ENCODE measurements at places on chromosomes 1 and 21.

DNA sequence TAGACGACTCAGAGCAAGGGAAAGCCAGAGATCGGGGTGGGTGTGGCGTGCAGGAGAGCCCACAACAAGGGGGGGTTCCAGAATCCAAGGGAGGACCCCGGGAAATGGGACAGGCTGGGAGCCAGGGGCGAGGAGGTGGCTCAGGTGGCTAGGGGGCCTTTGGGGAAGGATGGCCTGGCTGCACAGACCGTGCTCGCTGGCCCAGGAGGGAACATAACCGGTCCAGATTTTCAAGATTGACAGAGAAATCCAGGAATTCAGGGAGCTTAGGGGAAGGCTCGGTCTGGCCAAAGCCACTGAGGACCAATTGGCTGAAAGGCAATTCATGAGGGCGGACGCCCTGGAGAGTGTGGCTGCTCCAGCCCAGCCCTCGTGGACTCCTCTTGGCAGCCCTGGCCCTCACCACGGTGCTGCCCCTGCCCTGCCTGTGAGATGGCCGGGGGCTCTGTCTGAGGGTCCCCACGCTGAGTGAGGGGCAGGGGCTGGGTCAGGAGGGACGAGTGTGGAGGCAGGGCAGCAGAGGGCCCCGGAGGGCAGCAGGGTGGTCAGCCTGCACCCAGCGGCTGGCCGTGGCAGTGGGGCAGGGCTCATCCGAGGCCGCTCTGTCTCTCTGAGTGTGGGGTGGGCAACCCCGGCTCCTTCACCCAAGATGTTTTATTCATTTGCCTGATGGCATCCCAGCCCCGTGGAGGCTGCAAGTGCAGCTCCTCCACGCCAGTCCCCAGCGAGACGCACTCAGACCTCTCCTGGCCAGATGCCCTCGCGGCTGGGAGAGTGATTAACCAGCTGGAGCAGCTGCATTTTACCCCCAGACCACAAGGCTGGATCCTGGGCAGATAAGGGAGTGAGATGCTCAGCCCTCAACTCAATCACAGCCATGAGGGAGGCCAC lies 5.6 kb upstream of the LRRC3 start:
- no peak for DNase-seq

GRCh38 chr1:94119796-94120569 lies 965 bp downstream of the ABCA4 start:
- no peak for DNase-seq

DNA sequence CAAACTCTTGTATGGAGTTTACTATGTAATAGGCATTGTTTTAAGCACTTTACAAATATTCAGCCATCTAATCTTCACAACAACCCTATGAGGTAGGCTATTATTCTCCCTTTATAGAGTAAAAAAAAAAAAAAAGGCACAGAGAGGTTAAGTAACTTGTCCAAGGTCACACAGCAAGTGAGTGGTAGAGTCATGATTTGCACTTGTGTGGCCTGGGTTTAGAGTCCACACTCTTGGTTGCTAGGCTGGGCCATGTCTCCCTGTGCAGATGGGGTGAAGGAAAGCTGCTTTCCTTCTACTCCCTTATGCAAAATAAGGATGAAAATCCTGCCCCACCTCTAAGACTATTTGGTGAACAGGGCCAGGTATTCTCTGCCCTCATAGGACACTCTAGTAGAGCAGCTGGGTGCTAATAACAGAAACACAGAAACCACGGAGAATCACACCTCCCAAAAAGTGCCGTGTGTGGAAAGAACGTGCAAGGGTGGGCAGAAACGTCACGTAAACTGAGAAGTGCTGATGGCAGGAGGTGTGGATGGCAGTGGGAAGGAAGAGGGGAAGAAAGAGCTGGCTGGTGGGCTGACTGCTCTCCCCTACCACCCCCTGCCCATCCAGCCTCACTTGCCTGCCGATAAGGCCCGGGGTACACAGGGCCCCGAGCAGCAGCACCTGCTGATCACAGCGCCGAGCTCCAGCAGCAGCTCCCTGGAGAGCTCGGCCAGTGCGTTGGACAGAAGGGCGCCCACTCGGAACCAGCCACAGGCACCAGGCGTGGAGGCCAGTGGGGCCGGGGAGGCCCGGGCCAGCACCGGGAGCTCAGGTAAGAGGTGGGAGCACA lies 28.3 kb upstream of the VPS13D start:
- no peak for DNase-seq

- DNase-seq: peak; percentile 20
Measured at GRCh38 chr1:50427086-50427817, 4.0 kb upstream of the DMRTA2 start.

GRCh38 chr1:86183810-86184209 lies 27.2 kb upstream of the COL24A1 start:
- no peak for DNase-seq

DNA sequence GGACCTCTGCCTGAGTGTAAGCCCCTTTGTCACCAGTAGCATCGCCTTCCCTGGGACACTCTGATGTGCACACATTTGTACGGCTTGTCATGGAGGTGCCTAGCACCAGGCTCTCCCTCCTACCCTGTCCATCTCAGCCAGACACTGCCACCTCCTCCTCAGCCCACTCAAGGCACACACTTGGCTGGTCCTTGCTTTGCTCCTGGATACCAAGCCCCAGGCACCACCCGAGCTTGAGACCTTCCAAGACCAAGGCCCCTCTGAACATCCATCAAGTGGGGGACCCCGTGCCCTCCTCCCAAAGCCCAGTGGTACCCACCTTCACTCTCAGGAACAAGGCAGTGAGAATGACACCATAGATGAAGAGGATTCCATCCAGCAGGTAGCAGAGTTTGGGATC lies 78.0 kb downstream of the CD247 start:
- no peak for DNase-seq

DNA sequence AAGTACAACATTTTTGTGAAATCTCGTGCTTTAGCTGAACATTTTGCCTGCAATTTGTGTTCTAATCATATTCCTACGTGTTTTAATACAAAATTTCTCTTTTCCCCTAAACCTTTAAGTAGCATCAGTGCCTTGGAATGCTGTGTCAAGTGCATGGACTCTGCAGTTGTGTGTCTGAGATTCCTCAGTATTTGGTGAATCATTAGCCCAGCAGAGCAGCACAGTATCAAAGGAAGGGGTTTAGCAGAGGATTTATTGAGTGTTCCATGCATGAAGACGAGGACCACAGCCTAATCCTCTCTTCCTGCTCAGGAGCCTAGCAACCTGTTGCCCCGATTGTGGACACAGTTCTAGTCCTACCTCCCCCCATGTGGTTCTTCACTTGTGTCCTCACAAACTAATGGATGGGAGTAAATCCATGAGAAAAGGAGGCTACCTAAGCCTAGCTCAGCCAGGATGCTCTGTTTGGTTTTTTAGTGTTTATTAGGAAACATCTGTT lies 29.3 kb upstream of the PCP4 start:
- no peak for DNase-seq

- no peak for DNase-seq
Measured at GRCh38 chr1:181344091-181344490, 139.2 kb upstream of the CACNA1E start.

DNA sequence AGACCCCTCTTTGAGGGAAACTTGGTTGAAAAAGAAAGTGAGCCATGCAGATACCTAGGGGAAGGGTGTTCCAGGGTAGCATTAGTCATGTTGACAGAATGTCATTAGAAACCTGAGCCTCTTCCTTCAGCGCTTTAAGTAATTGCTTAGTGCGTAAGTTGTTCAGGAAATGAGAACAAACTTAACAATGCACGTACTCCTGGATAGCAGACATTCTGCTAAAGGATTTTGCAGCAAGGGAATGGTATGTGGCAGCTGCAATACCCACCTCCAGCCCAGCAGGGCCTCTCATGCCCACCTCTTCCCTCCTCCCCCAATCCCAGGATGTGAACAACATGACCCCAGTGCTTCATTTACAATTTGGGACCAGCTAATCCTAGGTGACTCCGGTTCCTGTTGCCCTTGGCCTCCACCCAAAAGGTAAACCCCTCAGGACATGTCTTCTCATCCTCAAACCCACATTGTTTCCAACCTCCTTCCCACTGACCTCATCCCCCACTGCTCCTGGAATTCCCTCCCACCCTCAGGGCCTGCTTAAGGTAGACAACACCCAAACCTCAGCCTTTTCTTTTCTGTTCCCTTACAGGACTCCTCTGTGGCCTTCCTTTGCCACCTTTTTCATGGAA lies 98.0 kb upstream of the BCAR3 start:
- peak; percentile 20 for DNase-seq

DNA sequence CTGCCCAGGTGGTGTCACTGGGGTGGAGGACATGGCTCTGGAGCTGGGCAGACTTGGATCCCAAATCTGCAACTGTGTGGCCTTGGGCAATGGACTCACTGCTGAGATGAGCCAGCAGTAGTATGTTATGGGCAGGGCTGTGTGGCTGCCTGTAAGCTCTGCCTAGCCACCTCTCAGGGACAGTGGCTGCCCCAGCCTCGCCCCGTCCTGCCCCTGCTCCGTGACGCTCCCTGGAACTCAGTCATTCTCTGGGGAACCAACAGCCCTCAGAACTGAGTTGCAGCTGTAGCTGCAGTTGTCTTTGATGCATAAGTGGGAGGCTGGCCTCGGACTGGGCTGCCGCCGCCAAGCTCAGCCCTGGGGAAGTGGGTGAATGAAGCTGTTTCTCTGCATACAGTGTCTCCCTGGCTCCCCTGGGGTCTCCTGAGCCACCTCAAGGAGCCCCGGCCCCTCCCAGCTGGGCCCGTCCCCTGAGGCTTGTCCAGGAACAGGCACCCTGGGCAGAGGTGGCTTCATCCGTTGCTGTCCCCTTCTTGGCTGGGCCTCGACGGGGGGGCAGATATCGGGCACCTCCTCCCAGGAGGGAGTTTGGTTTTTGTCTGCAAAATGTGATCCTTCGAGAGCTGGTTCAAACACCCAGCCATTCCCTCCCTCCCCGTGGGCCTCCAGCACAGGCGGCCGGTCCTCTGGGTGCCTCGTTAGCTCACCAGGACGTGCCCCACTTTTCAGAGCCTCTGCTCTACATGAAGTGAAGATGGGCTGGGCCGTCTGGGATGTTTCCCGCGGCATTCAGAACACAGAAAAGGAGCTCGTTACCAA lies 26.2 kb upstream of the PLCH2 start:
- peak; percentile 41 for DNase-seq

DNA sequence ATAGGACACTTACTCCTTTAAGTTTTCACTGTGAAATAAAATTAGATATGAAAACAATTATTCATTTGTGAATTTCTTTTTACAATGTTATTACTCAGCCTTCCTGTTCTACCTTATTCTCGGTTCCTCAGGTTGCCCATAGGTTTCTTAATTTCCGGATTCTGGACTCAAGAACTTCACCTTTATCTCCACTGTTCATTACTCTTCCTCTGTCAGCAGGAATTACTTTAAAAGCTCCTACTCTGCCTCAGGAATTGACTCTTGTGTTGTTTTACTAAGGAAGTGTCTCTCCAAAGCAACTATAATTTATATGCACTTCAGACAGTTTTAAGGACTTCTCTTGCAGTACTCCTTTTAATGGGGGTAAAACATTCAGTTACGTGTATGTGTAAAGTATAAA lies 123.8 kb downstream of the OSBPL9 start:
- DNase-seq: no peak

DNA sequence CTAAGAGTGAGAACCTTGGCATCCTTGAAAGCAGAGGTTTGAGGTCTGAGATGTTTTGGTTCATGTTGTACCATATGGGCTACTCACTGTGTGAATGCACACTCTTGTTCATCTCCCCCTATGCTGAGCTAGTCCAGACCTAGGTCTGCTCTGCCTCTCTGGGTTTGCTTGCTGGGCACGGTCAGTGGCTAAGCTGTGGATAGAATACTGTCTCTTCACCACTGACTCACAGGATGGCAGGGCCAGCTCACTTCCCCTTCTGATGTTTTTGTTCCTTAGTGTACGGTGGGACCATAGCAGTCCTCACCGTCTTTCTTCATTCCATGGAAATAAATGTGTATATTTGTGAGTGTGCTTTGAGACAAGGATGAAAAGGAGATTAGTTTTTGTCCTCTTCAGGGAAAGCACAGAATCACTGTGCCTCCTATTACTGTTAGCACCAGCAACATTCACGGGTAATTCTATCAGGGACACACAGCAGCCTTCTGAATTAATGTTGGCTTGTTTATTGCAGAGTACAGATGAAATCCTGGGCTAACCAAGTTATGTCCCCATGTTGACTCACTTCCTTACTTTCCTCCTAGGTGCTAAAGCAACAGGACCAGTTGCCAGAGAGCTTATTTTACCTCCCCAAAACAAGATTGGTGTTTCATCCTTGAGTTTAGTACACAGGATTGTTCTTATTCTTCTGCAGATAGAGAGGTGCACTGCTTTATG lies 56.9 kb upstream of the IVNS1ABP start:
- peak; percentile 40 for DNase-seq

DNA sequence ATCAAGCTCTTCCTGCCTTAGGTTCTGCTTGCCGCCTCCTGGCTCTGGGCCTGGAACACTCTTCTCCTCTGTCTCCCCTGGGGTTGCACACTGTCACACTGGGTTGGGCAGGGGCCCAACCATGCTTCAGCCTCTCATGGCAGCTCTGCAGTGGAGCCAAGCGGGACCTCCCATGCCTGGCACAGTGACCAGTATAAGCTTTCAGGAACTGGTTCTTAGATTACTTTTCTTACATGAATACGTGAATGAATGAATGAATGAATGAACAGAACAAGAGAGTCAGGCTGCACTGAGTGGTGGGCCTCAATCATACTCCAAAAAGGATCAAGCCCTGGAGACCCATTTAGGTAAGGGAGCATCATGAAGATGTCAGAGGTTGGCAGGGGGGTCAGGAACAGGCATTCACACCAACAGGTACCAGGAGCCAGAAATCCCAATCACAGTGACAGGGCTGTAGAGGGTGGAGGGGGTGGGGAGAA lies 30.8 kb upstream of the TMEM125 start:
- DNase-seq: no peak

- no peak for DNase-seq
Measured at GRCh38 chr1:236425031-236425663, 31.1 kb downstream of the EDARADD start.

GRCh38 chr1:185514311-185514710 lies 197.3 kb upstream of the IVNS1ABP start:
- DNase-seq: no peak

DNA sequence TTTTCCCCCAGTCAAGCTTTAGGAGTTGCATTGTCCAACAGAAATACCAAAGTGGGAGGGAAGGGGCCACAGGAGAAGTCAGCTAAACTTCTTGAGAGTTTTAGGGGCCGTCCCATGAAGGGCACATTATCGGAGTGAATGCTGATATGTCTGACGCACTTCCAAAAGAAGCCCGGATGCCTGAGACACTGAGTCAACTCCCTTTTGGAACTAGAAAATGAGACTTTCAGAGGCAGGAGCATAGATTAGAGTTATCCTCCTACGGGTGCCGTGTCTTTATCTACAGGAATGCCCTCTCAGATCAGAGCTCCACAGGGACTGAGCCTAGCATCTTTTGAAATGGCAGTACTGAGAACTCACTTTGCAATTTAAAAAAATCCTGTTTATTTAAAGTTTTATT lies 13.1 kb downstream of the ACTN2 start:
- DNase-seq: no peak

DNA sequence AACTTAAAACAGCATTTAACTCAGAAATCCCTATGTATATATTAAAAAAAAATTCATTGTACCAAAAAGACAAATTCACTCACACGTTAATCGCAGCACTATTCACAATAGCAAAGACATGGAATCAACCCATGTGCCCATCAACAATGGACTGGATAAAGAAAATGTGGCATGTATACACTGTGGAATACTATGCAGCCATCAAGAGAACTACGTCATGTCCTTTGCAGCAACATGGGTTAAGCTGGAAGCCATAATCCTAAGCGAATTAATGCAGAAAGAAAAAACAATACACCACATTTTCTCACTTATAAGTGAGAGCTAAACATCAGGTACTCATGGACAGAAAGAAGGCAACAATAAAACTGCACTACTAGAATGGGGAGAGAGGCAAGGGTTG lies 99.4 kb downstream of the FAF1 start:
- DNase-seq: no peak

Measured in AG20443 (cell line).